ENCODE measurements at places on chromosomes 2 and 18. TPM values are rescaled to one million over a fixed set of nuclear protein-coding genes. Genes with fewer than 3 reads are reported as not detected.
A peak's percentile ranks its signal among the peaks of the same experiment; 100 is the strongest.

The ITPRIPL1 gene
- polyA plus RNA-seq, result 1.9 TPM

The NEMP2 gene
- 5.2 TPM for polyA plus RNA-seq

- no peaks in the 10 kb centered on the region for H3K36me3 ChIP-seq
- H3K4me3 ChIP-seq, result no peak overlapping the region
- peaks cover 98% of the 10 kb centered on the region for H3K27me3 ChIP-seq
- peaks cover 20% of the 10 kb centered on the region for H3K4me1 ChIP-seq
These were observed 1.1 kb upstream of the SP9 start for GRCh38 chr2:174333372-174334277.

DNA sequence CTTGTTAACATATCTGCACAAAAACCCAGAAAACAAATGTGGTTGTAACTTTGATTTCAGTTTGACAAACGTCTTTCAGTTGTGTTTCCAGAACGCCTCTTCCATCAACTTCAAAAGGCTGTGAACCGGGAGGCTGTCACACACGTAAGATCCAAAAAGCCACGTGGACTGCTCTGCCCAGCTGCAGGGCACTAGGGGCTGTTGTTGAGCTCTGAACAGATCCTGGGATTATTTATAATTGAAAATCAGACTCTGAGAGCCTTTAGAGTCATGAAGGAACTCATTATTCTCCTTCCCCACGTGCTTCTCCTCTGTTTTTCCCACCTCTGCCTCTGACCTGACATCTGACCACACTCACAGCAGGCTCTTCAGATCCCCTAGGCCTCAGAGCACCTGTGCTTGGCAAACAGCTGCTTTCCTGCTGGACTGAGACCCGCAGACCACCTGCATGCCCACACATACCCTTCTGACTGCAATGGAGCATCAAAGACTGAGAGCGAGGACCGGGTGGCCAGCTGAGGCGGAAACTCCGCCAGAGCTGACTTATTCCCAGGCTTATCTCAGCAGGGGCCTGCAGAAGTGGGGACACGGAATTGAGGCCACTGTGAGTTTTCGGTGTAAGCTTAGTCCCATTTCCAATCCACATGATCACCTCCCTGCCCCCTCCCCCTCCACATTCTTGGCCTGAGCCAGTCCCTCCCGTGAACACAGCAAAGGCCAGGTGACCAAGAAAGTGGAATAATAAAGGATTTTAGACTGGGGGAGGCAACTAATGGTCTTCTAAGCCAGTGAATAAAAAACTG, 114.8 kb downstream of the ATL2 start:
- H3K36me3 ChIP-seq, result no peaks in the 10 kb centered on the region
- H3K27me3 ChIP-seq, result no peaks in the 10 kb centered on the region
- no peak overlapping the region for H3K27ac ChIP-seq
- no peak for DNase-seq
- H3K4me1 ChIP-seq, result no peaks in the 10 kb centered on the region

DNA sequence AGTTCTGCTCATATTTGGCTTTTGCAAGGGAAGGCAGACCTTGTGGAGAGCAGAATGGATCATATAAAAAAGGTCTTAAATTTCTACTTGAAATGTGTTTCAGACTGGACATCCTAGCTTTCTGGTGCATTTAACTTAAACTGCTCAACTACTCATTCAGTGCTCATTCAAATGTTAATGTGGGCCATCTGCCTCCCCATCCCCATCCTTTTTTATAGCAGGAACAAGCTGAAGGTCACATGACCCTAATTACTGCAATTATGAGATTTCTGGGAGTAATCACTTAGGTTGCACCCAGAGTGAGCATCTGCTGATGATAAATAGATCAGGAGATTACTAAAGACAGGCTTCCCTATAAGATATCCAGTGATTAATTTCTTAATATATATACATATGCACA, 96.1 kb downstream of the MAP2 start:
- H3K36me3 ChIP-seq, result no peaks in the 10 kb centered on the region
- no peaks in the 10 kb centered on the region for H3K4me1 ChIP-seq
- no peak overlapping the region for H3K4me3 ChIP-seq
- H3K27ac ChIP-seq, result no peak overlapping the region
- DNase-seq, result no peak

DNA sequence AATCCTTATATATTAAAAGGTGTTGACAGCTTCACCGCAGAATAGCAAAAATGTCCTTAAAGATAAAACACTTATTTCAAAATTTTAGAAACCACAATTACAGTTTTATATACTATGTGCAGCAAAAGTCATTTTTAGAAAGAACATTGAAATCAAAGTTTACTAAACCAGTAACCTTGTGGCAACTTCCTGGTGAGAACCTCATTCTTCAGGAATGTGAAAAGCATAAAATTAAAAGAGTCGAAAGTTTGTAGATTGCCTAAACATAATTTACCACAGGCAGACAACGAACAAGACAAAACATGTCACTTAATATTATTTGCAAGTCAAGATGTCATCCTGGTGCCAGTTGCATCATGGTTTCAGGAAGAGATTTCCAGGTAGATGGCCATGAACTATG, 108.3 kb upstream of the NRP2 start:
- H3K36me3 ChIP-seq, result no peaks in the 10 kb centered on the region
- no peaks in the 10 kb centered on the region for H3K4me1 ChIP-seq
- H3K4me3 ChIP-seq, result no peak overlapping the region
- H3K27me3 ChIP-seq, result no peaks in the 10 kb centered on the region
- DNase-seq, result no peak
- no peak overlapping the region for H3K27ac ChIP-seq

- no peak overlapping the region for H3K27ac ChIP-seq
- no peaks in the 10 kb centered on the region for H3K27me3 ChIP-seq
- peaks cover 18% of the 10 kb centered on the region for H3K4me1 ChIP-seq
- no peak overlapping the region for H3K4me3 ChIP-seq
- no peaks in the 10 kb centered on the region for H3K36me3 ChIP-seq
These were observed 244.1 kb downstream of the BCL11A start for GRCh38 chr2:60309336-60309735.

DNA sequence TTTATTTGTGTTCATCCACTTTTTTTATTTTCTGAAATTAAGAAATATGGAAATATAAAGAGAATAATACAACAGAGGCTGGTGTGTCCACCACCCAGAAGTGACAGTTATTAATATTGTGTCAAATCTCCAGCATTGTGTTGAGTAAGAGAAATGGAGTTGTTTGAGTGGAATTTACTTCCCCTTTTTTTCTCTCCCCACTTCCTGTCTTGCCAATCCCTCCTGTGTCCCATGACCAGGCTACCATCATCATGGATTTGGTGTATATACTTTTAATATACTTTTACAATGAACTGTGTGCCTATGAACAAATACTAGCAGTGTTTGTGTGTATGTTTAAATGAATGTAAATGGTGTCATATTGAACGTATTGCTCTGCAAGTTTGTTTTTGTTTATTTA, 276.9 kb upstream of the SKOR2 start:
- H3K4me1 ChIP-seq, result no peaks in the 10 kb centered on the region
- no peak for DNase-seq
- no peak overlapping the region for H3K4me3 ChIP-seq
- no peaks in the 10 kb centered on the region for H3K36me3 ChIP-seq

GRCh38 chr2:70902067-70902442, 33.6 kb upstream of the ATP6V1B1 start:
- no peak overlapping the region for H3K4me3 ChIP-seq
- peaks cover 100% of the 10 kb centered on the region for H3K27me3 ChIP-seq
- no peaks in the 10 kb centered on the region for H3K36me3 ChIP-seq
- H3K4me1 ChIP-seq, result peaks cover 3% of the 10 kb centered on the region

DNA sequence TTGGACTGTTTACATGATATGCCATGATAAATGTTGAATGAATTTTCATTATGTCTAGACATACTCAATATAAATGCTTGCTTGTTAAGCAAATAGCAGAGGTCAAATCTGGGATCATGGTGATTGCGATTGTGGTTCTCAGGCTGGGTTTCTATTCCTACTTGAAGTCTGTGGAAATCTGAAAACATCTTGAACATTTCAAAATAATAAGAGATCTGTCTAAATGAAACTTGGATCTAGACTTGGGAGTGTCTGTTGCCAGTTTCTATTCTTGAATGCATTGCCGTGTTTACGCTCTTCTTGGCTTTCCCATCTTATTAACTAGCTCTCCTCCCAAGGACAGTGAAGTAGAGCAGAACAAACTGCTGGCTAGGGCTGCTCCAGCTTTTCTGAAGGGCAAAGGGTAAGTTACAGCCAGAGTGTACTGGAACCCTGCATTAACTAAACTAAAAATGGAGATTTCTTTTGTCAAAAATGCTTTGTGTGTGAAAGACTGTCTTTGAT, 127.7 kb downstream of the DTNA start:
- no peaks in the 10 kb centered on the region for H3K36me3 ChIP-seq
- no peak overlapping the region for H3K27ac ChIP-seq
- peak; percentile 37 for DNase-seq
- no peak overlapping the region for H3K4me3 ChIP-seq
- H3K4me1 ChIP-seq, result no peaks in the 10 kb centered on the region

DNA sequence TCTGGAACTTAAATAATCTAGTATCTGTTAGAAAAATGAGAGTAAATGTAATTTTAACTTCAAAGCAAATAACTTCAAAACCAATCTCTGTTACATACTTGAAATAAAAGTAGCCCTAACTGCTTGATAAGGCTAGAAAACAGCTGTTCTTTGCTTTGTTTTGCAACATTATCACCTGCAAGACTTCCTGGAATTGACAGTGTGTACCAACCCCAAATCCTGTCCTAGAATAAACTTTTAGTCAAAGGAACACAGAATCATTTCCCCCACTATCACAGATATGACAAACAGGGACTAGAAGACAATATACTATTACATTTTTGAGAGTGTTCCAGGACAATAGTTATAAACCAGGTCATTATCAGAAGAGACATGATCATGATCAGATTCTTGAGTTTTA, 105.3 kb upstream of the PGAP1 start:
- DNase-seq, result no peak
- no peaks in the 10 kb centered on the region for H3K27me3 ChIP-seq
- no peaks in the 10 kb centered on the region for H3K36me3 ChIP-seq

DNA sequence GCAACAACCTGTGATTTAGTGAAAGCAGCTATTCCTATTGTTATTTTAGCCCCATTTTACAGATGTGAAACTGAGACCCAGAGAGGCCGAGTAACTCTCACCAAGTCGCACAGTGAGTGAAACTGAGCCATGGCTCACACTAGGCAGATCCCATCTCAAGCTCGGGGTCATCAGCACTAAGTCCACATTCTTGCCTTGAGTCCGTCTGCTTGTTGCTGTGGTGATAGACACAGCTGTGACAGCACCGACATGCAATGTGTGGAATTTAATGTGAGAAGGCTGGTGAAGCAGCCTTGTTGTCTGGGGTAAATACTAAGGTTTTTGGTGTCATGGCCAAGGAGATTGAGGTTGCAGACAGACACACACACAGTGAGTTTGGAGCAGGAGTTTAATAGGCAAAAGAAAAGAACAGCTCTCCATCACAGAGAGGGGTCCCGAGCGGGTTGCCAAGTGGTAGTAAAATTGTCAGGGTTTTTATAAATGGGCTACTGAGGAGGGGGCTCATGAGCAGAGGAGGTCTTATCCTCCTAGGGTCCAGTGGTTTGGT, 40.2 kb upstream of the GMCL1 start:
- no peaks in the 10 kb centered on the region for H3K27me3 ChIP-seq
- peaks cover 52% of the 10 kb centered on the region for H3K36me3 ChIP-seq
- H3K4me3 ChIP-seq, result no peak overlapping the region
- H3K27ac ChIP-seq, result peak overlapping the region; percentile 74
- peaks cover 33% of the 10 kb centered on the region for H3K4me1 ChIP-seq

DNA sequence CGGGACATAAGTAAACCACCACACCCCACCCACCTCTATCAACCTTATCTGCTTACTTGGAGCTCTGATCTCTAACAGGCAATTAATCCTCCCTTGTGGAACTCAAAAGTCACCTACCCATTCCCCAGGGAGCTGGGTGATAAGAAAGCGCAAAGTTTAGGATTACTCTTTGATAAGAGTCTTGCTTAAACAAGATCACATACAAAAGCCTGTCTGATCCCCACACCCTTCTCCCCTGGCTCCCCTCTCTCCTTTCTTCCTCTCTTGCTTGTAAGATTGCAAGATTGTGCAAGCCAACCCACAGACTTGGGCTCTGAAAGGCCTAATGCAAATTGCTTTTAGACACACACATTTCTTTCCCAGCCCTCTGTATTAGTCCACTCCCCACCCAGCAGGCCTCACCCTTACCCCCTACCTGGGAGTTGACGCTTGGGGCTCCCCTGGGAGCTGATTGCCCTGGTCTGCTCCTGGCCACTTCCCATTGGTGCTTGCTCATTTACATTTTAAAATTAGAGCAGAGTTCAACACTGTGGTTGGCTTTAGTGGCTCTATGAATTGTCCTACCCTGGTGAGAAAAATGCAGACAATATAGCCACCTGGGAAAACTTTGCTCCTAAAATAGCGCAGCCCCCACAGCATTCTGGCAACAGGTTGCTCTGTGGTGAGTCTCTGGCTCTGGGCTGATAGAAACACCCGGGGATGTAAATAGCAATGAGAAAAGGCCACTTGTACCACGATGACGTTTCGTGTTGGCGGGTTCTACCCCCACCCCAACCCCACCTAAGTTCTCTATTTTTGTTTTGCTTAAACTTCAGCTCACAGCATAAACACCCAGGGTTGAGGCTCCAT, 92.8 kb upstream of the MSH2 start:
- H3K4me3 ChIP-seq, result no peak overlapping the region
- H3K27me3 ChIP-seq, result no peaks in the 10 kb centered on the region
- peak; percentile 98 for DNase-seq
- peak overlapping the region; percentile 84 for H3K27ac ChIP-seq
- H3K36me3 ChIP-seq, result no peaks in the 10 kb centered on the region

DNA sequence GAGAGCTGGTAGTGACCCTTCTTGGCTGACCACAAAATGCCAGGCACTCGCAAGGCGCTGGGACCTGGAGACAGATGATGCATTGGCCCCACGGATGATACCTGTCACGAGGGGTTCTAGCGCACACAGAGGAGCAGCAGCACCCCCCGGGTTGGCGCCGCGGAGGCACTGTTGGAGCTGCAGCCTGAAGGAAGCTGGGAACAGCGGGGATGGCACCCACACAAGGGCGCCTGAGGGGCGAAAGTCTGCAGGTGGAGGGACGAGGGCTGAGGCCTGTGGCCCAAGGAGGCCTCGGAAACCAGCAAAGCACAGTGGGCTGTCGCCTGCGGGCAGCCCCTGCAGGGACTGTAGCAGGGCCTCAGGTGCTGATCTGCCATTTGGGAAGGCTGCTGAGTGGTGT, 33.6 kb downstream of the FAM228A start:
- H3K36me3 ChIP-seq, result peaks cover 71% of the 10 kb centered on the region
- H3K4me1 ChIP-seq, result no peaks in the 10 kb centered on the region
- no peaks in the 10 kb centered on the region for H3K27me3 ChIP-seq
- no peak for DNase-seq
- no peak overlapping the region for H3K27ac ChIP-seq
- no peak overlapping the region for H3K4me3 ChIP-seq

DNA sequence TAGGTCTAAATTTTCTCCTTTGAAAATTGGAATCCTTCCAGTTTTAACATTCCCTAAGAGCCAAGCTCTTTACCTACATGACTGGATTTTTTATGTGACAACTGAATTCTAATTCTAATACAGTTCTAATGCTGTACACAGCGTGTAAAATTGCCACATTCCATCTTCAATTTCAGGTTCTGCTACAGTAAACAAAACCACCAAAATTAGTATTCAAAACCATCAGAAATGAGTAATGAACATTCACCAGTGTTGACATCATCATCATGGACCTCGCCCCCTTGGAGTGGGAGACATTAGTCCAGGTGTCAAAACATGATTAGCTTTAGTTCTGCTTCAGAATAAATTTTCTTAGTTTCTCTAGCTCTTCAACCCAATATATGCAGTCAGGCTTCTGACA, 133.6 kb downstream of the MBD2 start:
- H3K27me3 ChIP-seq, result no peaks in the 10 kb centered on the region
- no peaks in the 10 kb centered on the region for H3K36me3 ChIP-seq
- DNase-seq, result no peak
- no peak overlapping the region for H3K27ac ChIP-seq
